ENCODE measurements at places on chromosomes 2 and 18.

- DNase-seq: no peak
Observed at GRCh38 chr2:30110773-30111172, 36.0 kb upstream of the YPEL5 start.

- no peak for DNase-seq
Observed at GRCh38 chr2:19769513-19769912, 132.3 kb downstream of the TTC32 start.

GRCh38 chr2:136251197-136251884 is 133.4 kb upstream of the CXCR4 start:
- no peak for DNase-seq

- DNase-seq: no peak
Observed at GRCh38 chr18:46250812-46251173, 146.6 kb downstream of the HAUS1 start.

DNA sequence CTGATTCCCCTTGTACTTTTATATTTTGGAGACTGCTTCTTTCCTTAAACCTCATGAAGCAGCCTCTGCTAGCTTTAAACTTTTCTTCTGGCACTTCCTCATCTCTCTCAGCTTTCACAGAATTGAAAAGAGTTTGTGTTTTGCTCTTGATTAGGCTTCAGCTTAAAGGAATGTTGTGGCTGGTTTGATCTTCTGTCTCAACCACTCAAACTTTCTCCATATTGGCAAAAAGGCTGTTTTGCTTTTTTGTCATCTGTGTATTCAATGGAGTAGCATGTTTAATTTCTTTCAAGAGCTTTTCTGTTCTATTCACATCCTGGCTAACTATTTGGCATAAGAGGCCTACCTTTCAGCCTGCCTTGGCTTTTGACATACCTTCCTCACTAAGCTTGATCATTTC is 36.3 kb upstream of the MSTN start:
- no peak for DNase-seq

DNA sequence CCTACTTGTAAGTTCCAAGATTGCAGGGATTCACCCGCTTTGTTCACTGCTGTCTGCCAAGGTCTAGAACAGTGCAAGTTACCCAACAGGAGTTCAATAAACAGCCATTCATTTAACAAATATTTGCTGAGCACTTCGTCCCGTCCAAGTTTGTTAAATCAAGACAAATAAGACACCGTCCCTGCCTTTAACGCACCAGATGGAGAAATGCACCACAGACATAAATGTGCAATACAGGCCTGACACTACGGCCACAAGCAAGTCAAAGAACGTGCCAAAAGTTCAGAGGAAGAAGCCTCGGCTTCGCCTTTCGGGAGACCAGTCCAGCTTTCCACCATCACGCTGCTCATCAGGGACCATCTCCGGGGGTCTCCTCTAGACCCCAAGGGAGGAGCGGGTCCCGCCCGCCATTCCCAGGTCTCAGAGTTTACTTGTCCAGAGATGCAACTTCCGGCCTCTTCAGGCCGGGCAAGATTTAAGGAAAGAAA is 429 bp downstream of the C2orf76 start:
- no peak for DNase-seq

GRCh38 chr2:157231476-157231875 is 26.0 kb upstream of the GALNT5 start:
- DNase-seq: no peak
